ENCODE measurements at places on chromosomes 4 and X.

DNA sequence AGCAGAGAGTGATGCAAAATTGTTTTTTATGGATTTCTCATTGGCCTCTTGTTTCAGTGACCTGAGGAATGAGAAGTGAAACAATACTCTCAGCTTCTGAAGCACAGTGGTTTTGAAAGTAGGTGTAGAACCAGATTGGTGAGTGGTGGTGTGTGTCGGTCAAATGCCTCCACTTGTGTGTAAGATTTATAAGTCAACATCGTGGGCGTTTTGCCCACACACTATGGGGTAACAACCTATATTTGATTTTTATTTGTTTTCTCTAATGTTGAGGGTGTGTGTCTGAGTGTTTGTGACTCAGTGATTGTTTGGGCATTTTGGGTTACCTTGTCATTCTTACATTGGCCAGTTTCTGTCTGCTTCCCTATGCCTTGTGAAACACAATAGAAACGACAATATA lies 23.3 kb downstream of the ADGRL3 start:
- DNase-seq: no peak

GRCh38 chr4:177505171-177505615 lies 63.0 kb upstream of the AGA start:
- no peak for DNase-seq

DNA sequence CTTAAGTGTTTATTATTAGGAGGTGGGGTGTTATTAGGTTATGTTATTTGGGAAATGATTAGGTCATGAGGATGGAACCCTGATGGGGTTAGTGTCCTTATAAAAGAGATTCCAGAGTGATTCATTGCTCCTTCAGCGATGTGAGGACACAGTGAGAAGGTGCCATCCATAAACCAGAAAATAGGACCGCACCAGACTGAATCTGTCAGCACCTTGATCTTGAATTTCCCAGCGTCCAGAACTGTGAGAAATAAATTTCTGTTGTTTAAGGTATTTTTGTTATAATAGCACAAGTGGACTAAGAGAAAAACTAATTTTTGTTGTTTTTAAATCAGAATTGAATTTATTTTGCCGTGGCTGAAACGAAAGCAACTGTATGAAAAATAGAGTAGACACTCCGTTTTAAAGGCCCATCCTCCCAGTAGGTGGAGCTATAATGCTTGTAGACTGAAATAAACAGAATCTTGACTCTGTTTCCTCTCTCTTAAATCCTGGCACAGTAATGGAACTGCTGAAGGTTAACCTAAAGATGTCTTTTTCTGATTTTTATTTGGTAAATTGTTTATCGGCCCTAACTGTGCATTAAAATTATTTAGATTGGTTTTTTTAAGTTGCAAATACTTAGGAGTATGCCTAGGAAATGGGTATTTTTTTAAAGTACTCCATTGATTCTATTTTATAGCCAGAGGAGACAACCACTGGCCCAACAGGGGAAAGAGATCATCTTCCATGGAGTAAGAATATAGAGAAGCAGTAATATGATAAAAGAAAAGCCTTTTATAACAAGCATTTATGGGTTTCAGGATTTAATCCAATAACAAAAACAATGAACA lies 133.2 kb upstream of the ADAMTS3 start:
- no peak for DNase-seq

DNA sequence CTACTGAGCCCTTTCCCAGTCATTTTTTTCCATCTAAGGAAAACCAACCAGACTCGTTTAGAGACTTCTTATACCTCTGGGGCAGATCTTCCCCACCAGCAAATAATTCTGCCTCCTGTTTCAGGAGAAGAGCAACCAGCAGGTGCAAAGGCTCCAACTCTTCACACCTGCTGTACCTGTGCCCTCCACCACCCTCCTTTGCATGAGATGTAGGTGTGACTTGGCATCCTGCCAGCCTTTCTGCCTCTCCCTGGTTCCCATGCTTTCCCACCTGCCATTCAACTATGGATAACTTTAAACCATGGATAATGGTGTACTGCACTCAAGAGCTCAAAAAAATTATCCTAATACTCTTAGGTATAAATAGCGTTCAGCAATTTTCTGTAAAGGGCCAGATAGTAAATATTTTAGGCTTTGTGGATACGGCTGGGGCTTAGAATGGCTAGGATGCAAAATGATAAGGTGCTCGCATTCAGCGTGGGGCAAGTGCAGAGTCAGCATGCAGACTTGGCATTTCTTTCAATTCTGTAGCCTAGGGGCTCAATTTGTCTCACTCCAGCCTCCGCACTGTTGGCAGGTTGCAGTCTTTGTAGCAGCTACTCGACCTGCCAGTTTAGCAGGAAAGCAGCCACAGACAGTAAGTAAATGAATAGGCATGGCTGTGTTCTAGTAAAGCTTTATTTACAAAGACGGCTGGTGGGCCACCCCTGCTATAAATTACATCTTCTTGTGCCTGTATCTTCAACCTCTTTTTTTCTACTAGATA lies 79.8 kb downstream of the HCCS start:
- no peak for DNase-seq

GRCh38 chr4:137909529-137910309 lies 332.4 kb downstream of the SLC7A11 start:
- no peak for DNase-seq

DNA sequence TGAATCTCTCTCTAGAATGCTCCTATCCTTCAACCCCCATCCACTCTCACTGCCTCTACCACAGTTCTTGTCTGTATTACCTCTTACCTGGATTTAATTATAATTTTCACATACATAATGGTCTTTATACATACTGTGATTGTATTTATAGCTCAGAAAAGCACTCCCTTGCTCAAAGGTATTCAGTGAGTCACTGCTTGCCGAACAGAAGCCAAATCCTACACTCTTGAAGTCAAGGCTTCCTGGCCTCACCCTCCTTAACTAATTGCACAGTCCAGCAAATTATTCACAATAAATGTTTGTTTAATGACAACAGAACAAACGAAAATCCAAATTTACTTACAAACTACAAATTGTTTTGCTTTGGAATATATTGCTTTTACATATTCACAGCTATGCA lies 159.5 kb downstream of the KLHL13 start:
- no peak for DNase-seq

DNA sequence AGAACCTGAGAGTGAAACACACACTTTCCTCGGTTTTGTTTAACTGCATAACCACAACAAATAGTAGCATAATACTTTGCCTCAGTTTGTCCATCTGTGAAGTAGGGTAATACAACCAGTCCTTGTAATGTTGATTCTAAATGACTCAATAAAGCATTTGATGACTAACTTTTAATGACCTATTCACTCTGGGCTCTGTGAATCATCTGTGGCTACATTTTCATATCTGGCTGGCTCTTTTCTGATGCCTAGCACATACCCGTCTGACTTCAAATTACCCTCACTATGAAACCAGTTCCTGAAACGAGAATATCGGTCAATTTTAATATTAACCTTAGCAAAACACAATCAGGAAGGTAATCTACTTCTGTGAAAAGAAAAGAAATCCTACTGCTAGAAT lies 151.0 kb downstream of the SH2D1A start:
- no peak for DNase-seq

DNA sequence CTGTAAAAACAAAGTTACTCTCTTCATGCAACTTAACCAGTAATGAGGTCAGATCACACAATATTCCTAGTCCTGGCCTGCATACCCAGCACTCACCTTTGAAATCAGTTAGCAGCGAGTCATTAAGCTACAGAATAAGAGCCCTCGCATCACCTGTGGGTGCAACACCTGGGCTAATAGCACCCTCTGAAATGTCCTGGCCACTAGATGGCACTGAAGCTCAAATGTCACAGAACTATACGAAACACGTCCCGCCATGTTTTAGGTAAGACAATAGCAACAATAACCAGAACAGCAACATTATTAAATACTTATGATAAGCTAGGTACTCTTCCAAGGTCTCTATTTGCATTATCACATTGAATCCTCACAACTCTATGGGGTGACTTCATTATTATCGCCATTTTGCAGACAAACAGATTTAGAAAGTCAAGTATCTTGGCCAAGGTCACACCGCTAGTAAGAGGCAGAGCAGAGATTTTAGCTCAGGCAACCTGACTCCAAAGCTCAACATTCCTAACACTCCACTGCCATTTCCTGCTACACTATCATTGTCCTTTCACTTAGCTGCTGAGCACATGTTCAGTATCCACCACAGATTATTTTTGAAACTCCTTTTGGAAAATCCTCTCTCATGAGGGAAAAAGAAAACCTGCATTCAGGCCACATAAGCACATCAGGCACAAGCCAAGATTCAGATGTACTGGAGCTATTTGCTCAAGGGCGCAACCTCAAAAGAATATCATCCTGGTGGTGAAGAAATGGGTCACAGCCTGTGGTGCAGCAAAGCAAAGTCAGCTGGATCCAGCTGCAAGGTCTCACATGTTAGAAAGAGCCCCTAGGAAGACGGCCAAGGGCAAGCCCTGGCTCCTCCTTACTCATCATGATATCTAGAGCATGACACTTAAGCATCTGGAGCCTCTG lies 59.5 kb upstream of the KDR start:
- DNase-seq: no peak

DNA sequence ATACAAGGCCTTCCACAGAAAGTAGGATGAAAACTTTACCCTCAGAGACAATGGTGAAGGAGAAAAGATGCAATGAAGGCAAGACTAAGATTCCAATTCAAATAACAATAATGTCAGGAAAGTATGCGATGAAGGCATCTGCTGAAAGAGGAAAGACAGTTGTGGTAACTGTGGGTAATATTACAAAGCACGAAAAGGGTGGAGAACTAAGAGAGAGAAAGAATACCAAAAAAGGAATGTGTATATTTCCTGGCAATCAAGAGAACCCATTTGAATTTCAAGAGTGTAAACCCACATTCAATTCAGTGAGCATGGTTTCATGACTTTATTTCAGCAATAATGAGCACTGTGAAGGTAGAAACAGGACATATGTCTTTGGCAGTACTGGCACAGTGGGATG lies 225.5 kb downstream of the PALLD start:
- DNase-seq: no peak

DNA sequence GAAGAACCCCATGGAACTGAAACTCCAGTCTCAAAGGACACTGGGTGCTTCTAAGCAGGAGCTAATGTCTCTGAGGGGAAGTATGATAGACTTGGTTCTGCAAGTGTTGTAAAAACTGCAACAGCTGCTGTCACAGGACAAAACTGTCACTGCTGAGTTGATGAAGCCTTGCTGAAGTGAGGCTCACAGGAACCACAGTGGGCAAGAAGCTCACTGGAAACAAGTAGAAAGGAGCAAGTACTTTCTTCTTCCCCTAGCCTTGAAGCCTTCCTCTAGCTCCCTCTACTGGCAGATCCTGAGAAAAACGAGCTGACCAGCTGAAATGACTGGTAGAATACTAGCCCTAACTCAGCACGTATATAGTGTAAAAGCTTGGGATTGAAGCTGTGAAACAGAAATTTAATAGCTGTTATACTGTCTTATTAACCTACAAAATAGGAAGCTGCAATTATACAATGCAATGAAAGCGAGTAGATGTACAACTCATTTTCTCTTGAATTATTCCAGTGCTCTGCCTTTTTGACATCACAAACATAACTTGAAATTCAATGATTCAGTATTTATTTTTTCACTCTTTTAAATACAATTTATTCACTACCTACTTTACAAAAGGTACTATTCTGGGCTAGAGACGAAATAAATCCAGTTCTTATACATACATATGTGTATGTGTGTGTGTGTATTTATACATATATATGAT lies 91.4 kb downstream of the GABRB1 start:
- no peak for DNase-seq

- DNase-seq: no peak
Measured at GRCh38 chr4:41670530-41670929, 78.0 kb downstream of the PHOX2B start.

DNA sequence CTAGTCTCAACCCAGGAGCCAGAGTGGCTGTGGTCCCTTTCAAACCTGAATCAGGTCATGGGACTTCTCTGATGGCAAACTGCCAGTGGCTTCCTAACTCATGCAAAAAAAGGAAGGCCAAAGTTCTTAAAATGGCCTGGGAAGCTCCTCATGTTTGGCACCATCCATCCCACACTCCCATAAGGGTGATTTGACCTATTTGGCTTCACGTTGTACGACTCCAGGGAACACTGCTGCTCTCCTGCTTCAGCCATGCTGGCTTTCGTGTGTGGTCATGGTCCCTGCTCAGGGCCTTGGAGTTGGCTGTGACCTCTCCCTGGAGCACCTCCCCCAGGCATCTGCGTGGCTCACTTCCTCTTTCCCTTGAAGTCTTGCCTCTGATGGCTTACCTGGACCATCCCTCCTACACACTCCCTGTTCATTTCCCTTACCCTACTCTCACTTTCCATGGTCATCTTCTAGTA lies 12.8 kb upstream of the TMSB4X start:
- DNase-seq: no peak

- DNase-seq: no peak
Measured at GRCh38 chrX:154019061-154019621, 561 bp downstream of the IRAK1 start.

- no peak for DNase-seq
Measured at GRCh38 chr4:8776366-8776765, 95.3 kb downstream of the HMX1 start.

- DNase-seq: no peak
Measured at GRCh38 chr4:74590476-74590875, 145.5 kb downstream of the AREG start.

GRCh38 chr4:40209401-40209800 lies 12.6 kb downstream of the RHOH start:
- no peak for DNase-seq

- no peak for DNase-seq
Measured at GRCh38 chrX:154998204-154998880, 24.2 kb downstream of the F8 start.

- no peak for DNase-seq
Measured at GRCh38 chr4:174177536-174177935, 105.9 kb downstream of the FBXO8 start.

- no peak for DNase-seq
Measured at GRCh38 chrX:66675541-66675940, 36.7 kb upstream of the EDA2R start.

DNA sequence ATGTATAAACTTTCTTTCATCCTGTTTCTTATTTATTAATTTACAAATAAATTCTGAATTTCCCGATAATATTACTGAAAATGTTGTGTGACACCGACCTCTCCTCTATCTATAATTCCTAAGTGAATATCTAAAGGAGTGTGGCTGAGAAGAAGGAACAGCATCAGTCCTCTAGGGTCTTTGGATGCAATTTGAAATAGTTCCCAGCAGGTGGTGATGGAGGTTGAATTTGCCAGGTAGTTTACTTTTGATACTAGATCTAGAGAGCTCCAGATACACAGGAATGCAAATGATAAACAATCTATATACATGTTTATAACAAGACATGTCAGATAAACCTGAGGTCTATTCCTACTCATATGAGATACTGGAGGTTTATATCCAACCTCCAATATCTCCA lies 305.4 kb downstream of the PCDH18 start:
- DNase-seq: no peak

DNA sequence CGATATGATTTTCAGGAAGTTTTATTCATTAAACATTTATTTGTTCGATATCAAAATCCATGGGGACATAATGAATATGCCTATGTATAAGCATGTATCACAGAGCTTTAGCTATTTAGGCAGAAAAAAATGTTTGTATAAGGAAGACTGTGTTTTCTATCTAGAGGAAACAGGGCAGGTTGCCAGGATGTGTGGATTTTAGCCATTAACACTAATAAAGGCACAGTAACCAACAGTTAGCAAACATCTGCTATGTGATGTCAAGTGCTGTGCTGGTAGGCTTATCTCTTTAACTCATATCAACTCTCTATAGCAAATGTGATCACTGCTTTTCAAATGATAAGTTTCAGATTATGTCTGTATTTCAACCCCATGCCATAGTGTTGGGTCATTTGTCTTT lies 708.9 kb upstream of the HS3ST1 start:
- DNase-seq: no peak

- DNase-seq: no peak
Measured at GRCh38 chrX:52341493-52341892, 27.3 kb upstream of the XAGE2 start.

GRCh38 chrX:108511721-108512120 lies 72.1 kb downstream of the COL4A5 start:
- no peak for DNase-seq

All from stimulated activated CD4-positive, alpha-beta T cell treated with anti-CD3 and anti-CD28 coated beads, TNF-alpha, amount 100 ng/mL, for 4 hours (primary cell).